Stimulated activated CD8-positive, alpha-beta memory T cell treated with anti-CD3 and anti-CD28 coated beads, Interleukin-4, amount 100 ng/mL, for 1 hour (primary cell): ENCODE measurements at places on chromosomes 6 and 20.

DNA sequence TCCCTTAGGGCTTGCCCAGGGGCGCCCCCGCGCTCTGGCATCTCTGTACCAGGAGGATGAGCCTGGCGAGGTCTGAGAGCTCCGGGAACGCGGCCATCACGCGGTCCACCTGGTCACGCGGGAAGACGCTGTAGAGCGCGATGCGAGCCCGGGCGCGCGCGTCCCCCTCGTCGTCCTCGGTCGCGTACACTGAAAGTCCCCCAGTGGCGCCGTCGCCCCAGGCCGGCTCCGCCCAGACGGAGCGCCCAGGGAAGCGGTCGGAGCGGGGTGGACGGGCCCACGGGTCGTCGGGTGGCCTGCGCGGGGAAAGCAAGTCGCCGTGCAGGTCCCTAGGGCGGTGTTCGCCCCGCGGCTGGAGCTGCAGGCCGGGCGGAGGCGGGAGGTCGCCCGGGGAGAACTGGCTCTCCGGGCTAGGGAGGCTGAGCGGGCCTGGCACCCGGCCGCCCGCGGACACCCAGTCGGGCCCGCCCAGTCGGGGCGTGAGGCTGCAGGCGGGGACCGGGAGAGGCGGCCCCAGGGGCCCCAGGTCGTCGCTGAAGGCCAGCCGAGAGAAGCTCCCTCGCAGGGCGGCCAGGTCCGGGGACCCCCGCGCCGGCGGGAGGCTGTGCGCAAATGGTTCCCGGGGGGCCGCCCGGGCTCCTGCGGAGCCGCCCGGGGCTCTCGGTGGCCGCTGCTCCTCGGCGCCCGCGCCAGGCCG lies 34.0 kb downstream of the ZC3H12D start:
- no peak for DNase-seq

DNA sequence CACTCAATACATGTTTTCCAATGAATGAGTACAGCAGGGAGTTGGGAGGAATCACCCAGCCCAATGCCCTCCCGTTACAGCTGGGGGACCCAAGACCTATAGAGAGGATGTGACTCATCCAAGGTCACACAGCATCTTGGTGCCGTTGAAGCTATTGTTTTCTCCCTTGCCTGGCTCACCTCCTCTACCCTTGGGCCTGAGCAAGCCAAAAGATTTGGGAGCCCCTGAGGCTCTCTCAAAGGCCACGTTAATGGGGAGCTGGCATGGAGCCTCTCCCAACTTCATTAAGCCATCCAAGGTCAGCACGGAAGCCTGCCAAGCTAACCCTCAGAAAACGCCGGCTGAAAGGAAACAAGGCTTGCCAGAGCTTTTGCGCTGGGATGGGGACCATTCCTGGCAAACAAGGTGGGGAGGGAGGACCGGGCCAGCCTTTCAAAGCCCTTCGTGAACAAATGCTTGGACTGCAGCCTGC lies 30.4 kb downstream of the KCNB1 start:
- no peak for DNase-seq

GRCh38 chr6:164195278-164195941 lies 780.9 kb downstream of the QKI start:
- DNase-seq, result no peak

GRCh38 chr6:21994821-21995220 lies 302.0 kb downstream of the PRL start:
- no peak for DNase-seq

GRCh38 chr6:118720125-118720473 lies 68.7 kb upstream of the CEP85L start:
- DNase-seq, result no peak

DNA sequence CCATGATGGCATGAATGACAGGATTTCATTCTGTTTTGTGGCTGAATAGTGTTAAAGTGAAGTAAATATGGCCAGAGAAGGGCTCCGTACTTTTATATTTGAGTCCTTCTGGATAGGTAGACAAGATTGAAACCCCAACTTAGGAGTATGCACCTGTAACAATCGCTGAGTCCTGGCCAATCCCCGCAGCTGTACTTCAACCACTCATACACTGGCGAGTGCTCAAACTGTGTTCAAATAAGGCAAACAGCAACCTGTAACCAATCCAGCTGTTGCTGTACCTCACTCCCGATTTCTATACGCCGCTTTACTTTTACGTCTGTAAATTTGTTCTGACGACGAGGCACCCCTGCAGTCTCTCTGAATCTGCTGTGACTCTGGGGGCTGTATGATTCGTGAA lies 6.7 kb downstream of the TTLL2 start:
- DNase-seq, result no peak

- no peak for DNase-seq
These were observed 118.1 kb upstream of the AFDN start for GRCh38 chr6:167708501-167709094.

- DNase-seq, result no peak
These were observed 260.5 kb downstream of the SAMD5 start for GRCh38 chr6:147768969-147769368.

- no peak for DNase-seq
These were observed 389.1 kb downstream of the ARHGAP18 start for GRCh38 chr6:129320892-129321291.

- DNase-seq, result no peak
These were observed 58.2 kb upstream of the TRAF3IP2 start for GRCh38 chr6:111663692-111664564.

GRCh38 chr6:111925296-111925695 lies 52.0 kb upstream of the FYN start:
- DNase-seq, result no peak

GRCh38 chr20:1313236-1313964 lies 15.5 kb downstream of the SDCBP2 start:
- peak; percentile 47 for DNase-seq

- DNase-seq, result peak; percentile 13
These were observed 99.4 kb downstream of the BFSP1 start for GRCh38 chr20:17431621-17432364.

GRCh38 chr6:3848380-3848779 lies 793 bp upstream of the FAM50B start:
- DNase-seq, result no peak

DNA sequence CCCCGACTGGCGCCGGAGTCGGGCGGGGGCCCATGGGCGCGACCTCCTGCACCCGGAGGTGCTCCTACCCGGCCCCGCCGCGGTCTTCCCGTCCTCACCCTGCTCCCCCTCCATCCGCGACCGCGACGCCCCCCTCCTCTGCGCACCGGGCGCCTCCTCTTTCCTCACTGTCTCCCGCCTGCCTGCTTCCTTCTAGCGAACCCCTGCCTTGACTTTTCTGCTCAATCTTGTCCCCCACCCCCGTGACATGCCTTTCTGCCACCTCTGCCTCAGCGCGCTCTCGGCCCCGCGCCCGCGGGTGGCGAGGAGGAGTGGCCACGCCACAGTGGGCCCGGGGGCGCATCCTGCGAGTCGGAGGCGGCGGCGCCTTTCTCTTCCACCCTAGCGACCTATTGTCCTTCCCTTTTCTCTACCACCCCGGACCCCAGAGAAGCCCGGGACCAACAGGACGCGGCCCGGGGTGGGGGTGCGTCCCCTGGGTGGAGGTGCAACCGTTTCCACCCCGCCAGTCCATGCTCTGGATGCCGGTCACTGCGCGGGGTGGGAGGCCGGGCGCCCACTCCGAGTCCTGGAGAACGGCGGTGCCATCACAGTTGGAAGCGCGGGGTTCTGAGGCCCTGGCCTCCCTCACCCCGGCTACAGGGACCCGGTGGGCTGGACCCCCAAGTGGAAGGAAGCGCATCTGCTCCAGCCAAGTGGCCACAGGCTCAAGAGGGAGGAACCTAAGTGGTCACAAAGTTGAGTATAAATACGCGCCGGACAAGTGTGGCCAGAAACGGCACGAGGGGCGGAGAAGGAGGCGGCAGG lies 2.0 kb downstream of the PDE10A start:
- DNase-seq, result no peak

DNA sequence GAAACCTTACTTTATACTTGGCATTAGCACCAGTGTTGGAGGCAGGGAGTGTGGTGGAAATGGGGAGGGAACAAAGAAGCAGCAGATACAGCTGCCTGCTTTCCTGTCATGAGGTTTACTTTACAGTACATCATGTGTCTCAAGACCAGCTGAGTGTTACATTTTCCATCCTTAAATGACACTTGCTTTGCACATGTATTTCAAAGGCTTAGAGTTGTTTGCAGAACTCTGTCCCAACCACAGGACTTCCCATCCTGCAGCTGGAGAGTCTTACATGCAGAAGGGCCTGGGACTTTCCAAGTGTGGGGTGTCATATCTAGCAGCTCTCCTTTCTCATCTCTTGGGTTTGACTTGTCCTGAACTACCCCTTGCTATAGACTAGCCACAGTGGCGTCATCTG lies 395.9 kb downstream of the DHX35 start:
- no peak for DNase-seq

DNA sequence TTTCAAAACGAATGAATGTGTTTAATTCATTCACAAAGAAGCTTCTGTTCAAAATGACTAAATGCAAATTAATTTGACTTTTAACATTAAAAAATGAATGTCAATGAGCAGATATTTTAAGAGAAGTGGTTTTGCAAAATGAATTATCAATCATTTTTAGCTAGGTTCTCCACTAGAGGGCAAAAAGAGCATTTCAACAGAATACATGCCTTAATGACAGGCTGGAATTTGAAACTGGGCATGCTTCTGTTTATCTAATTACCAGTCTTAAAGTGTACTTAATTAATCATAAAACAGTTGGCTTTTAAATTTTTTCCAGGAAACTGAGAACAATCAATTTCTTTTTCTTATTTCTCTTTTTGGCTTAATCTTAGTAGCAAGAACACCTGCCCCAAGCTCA lies 63.8 kb upstream of the TINAG start:
- DNase-seq, result no peak

- DNase-seq, result no peak
These were observed 141.9 kb upstream of the ENPP5 start for GRCh38 chr6:46312654-46313053.

DNA sequence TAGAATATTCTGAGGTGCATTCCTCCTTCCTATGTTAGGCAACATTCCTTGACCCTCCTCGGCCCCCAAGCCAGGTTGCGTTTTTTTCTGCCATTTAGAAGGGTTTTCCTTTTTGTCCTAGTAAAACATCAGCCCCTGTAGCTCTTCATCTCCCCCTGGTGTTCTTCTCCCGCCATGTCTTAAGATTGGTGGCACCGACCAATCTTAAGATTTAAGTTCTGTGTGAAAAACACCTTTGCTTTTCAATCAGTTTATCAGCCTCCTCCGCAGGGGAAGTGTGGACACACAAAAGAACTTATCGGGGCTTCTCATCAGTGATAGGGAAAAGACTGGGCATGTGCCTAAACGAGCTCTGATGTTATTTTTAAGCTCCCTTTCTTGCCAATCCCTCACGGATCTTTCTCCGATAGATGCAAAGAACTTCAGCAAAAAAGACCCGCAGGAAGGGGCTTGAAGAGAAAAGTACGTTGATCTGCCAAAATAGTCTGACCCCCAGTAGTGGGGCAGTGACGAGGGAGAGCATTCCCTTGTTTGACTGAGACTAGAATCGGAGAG lies 719 bp upstream of the EDN1 start:
- no peak for DNase-seq

DNA sequence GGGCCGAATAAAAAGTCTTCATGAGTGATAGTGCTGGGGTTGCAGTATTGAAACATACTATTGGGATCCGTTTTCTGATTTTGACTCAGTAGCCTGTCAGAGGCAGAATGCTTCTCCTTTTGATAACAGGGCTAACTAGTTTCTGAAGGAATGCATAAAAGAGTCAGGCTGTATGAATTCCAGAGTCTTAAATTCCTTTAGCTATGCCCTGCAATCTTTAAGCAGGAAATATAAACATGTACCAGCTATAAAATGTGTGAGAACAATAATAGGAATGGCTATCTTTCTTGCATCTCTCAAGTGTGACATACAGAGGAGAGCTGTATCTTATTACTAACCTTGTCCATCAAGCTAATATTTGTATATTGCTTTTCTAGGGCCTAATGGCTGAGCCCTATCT lies 917.1 kb downstream of the KIF16B start:
- no peak for DNase-seq

- DNase-seq, result no peak
These were observed 85.5 kb upstream of the RSPO3 start for GRCh38 chr6:127032971-127033370.

DNA sequence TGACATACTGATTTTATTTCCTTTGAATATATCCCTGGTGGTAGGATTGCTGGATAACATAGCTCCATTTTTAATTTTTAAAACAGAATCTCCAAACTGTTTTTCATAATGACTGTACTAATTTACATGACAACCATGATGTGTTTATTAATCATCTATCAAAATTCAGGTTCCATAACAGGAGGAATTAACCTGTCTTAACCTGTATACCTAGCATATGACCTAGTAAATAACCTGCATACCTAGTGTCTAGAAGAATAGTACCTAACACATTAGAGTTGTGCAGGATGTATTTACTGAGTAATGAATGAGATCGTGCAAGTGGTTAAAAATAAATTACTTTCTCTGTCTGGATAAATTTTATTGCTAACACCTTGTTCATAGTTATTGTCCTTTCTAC lies 45.8 kb upstream of the ARHGAP18 start:
- no peak for DNase-seq

GRCh38 chr6:39184906-39185580 lies 44.2 kb downstream of the KCNK5 start:
- DNase-seq, result no peak

DNA sequence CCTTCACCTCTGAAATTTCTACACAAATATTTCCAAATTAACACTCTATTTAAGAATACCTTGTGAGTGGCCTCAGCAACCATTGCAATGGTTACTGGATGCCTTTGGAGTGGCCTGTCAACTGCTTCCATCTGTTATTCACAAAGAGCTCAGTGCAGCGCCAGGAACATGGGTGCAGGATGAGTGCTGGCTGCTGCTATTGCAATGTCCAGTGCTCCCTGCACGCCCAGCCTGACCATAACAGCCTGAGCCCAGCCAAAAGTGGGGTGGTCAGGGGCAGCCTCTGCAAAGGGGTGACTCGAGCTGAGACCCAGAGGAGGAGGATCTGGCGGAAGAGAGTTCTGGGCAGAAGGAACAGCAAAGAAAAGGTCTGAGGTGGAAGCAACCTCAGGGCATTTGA lies 18.4 kb downstream of the CASS4 start:
- DNase-seq, result no peak

DNA sequence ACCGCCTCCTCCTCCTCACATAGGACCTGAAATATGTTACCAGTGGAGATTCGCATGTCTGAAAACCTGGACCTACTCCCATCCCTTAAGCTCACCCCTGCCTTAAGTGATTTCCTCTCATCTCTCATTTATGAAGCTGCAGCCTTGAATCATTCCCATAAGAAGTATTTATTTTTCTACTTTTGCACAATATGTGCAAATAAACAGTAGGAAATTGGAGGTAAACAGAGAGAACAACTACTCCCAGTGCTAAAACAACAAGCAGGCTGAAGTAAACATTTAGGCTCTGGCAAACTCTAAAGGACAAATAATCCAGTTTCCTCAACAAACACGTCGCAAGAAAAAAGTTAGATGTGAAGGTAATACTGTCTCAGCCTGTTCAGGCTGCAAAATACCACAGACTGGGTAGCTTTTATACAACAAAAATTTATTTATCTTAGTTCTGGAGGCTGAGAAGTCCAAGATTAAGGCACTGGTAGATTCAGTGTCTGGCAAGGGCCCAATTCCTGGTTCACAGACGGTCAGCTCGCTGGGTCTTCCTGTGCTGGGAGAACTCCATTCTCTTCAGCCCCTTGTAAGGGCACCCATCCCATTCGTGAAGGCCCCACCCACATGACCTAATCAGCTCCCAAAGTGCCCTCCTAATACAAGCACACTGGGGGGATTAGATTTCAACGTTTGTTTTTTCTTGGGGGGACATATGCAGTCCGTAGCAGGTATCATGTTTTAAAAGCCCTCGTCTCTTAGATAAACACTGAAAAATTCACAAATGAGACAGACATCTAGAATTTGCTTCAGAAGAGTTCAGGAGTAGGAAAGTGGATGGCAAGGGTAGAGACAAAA lies 15.6 kb downstream of the SPATA2 start:
- no peak for DNase-seq
